ENCODE measurements at places on chromosomes 2 and 18. TPM values are rescaled to one million over a fixed set of nuclear protein-coding genes. Genes with fewer than 3 reads are reported as not detected.

Gene ASNSD1
- 36.2 TPM for total RNA-seq

- DNase-seq, result no peak
Measured at GRCh38 chr18:9950289-9951016, 36.6 kb downstream of the VAPA start.

Gene ADRA2B
- total RNA-seq, result 4.1 TPM

Gene RIT2
- total RNA-seq, result not detected

Gene DSC3
- 0.32 TPM for total RNA-seq

DNA sequence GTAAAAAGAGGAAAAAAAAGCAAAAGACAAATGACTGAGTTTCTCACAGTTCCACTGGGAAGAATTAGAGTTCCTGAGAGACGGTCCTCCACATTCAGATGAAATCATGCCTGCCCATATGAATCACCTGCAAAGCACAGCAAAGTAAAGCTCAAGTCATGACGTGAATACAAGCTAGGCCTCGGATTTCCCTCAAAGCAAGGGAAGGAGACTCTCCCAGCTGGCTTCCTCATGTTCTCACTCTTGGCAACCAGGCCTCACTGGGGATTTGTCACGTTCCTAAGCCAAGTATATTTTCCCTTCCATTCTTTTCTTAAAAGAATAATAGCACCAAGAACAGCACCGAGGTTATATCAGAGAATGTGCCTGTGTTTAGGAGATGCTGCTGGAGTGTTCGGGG lies 47.0 kb downstream of the CYP27C1 start:
- peak; percentile 77 for DNase-seq

- DNase-seq, result no peak
Measured at GRCh38 chr18:49920731-49921130, 107.4 kb upstream of the ACAA2 start.

GRCh38 chr2:38099099-38100028 lies 23.4 kb upstream of the CYP1B1 start:
- no peak for DNase-seq

Measured in posterior vena cava (tissue), 2 donors.